ENCODE measurements at places on chromosomes 1 and 21.

- DNase-seq: peak; percentile 48
Observed at GRCh38 chr1:62294261-62294660, 25.0 kb downstream of the KANK4 start.

- no peak for DNase-seq
Observed at GRCh38 chr1:108595507-108595906, 35.6 kb downstream of the EEIG2 start.

- no peak for DNase-seq
Observed at GRCh38 chr21:22224261-22224660, 1226.1 kb downstream of the NCAM2 start.

DNA sequence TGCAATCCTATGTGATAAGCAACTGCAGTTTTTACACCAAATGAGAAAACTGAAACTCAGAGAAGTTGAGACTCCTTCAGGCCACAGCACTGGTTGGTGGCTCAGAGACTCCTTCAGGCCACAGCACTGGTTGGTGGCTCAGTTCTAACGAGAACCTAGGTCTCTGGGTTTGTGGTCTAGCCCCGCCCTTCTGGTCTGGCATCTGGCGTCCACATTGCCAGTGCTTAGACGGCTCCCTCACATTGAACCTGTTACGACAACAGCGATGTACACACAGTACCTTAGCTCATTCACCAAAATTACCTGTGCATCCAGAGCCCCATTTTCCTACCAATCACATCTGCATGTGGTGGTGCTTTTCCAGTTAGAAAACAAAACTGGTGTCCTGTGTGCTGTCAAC lies 66.1 kb downstream of the NID1 start:
- no peak for DNase-seq

DNA sequence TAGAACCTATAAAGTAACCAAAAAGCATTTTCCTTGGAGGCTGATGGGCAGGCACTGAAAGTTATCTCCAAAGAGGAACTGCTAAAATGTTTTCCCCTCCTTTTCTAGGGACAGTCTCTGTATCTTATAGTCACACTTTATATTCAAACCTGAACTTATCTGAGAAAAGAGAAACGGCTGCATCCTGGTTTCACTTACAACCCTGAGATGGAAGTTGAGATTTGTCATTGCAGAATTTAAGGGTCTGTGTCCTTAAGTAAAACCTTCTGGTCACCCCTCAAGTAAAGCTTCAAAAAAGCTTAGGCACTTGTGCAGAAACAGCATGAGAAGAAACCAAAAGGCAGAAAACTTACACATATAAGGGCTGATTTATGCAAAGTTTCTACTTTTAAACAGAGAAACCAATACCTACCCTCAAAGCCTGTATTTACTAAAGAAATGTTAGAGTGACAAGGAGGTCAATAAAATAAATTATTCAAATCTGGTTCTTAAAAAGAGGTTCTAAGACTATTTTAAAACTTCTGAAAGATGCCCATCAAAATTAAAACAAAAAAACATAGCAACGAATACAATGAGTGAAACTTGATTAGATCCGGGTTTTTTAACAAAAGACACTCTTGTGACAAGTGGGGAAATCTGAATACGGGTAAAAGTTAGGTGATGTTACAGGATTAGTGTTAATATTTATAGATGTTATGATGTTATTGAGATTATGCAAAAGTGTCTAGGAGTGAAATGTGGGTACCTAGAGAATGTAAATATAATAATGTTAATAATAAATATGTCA lies 9.9 kb downstream of the CD58 start:
- DNase-seq: peak; percentile 57

- no peak for DNase-seq
Observed at GRCh38 chr1:234542211-234542850, 63.4 kb upstream of the TARBP1 start.

GRCh38 chr1:21349693-21350092 lies 59.4 kb upstream of the ECE1 start:
- DNase-seq: no peak

DNA sequence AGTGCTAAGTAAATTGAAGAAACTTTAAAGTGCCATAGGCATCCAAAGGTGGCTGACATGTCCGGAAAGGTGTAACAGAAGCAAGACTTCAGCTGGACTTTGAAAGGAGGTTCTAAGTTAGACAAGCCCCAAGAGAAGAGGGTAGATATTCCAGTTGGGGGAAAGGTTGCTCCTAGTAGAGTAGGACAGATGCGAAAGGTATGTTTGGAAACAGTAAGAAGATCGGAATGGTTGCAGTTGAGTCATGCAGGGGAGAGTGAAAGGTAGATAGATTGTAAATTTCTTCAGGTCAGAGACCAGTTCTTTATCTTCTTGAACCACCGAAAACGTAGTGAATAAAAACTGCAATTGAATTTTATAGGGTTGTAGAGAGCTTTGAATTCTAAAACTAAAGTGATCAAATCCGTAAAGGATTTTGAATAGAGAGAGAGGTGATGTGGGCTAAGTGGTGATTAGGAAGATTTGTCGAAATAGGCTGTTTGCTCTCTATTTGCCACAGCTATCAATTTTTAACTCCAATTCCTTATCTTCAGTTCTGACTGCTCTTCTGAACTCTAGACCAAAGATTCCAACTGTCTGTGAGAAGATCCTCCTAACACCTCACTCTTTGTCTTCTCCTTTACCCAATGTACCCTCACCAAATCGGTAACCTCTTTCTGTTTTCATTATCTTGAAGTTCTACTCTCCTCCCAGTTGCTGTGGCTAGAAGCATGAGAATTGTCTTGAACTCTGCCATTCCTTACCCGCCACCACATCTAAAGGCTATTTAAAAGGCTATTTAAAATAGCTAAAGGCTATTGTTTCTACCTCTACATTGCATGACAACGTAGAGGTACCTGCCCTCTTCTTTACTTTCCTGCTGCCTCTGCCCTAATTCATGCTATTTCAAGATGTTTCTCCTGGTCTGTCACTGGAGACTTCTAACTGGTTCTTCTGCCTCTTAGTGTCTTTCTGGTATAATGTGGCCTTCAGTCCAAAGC lies 16.7 kb downstream of the MACF1 start:
- no peak for DNase-seq

DNA sequence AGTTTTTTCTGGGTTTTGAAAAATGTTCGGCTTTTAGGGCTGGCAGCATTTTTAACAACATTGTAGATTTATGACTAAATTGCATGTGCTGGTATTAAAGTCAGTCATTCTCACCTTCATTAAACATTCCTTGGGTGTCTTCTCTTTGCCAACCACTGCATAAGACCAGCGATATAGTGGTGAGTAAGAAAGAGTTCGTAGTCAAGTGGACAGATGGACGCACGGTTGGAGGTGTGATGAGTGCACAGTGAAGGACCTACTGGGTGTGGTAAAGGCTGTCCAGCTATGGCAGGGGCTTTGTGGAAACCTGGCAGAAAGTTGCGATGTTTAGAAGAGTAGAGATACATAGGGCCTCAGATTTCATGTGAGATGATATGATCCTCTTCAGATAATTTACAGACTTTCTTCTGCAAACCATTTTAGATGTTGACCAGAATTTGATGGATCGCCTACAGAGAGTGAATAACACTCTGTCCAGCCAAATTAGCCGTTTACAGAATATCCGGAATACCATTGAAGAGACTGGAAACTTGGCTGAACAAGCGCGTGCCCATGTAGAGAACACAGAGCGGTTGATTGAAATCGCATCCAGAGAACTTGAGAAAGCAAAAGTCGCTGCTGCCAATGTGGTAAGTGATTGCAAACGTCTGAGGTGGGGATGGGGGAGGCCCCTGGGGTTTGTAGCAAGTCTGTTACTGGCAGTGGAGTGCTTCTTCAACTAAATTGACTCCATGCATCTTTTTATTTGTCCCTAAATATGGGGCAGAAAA lies 56.0 kb upstream of the LAMC2 start:
- no peak for DNase-seq

DNA sequence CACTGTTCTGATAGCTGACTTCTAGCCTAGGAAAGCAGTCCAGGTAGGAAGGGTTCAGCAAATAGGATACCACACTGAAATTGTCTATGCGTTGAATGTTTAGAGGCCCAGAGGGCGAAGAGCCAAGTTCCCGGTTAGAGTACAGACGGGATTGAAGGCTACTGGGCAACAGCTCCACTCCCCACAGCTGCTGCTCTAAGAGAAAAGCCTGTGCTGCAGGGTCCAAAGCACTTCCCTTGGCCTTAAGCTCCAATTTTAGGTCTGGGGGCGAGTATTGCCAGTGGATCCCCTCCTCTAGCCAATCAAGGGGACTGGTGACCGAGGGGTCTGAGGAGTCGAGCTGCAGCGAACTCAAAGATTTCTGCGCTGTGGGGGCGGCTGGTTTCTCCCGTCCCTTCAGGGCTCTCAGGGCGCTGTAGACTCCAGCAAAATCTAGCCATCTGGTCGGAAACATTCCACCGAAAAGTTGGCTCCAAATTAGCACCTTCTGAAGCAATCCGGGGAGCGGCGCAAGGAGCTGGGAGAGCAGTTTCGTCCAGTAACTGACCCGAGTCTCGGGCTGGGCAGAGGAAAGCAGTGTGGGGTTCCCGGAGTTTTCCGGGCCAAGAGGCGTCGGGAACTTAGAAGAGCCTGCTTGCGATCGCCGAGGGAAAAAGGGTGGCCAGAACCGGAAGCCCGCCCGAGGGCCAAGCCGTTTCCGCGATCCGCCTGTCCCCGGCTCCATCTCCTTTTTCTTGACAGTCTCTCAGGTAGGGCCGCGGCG lies 748 bp downstream of the PPP1R15B start:
- DNase-seq: peak; percentile 62

- no peak for DNase-seq
Observed at GRCh38 chr21:33660406-33660805, 18.1 kb downstream of the ITSN1 start.

- DNase-seq: no peak
Observed at GRCh38 chr21:36759348-36760083, 60.6 kb downstream of the SIM2 start.

DNA sequence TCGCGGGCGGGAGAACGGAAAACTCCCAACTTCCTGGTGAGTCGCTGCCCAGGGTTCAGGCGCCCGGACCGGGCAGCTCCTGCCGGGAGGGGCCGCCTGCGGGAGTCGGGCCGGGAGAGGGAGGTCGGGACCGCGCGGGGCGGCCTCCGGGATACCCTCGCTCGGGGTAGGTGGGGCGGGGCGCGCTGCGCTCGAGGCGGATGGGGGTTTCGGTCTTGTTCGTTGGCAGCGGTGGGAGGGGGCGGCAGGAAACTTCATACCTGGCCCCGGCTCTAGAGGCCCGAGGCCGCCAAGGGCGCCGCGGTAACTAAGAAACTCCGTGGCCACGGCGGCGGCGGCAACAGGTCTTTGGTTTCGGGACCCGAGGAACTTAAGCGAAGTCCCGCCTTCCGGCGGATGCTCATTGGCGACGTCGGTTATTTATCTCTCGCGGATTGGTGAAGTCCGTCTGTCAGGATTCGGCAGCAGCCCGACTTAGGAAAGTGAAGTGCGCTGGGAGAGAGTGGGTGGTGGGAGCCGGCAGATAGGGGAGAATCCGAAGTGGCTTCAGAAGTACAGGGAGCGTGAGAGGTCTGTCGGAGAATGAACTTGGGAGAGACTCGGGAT lies 546 bp downstream of the NEK7 start:
- DNase-seq: peak; percentile 97

- no peak for DNase-seq
Observed at GRCh38 chr1:75067975-75068374, 66.2 kb upstream of the LHX8 start.

GRCh38 chr21:37771181-37771580 lies 145.1 kb downstream of the KCNJ6 start:
- no peak for DNase-seq

GRCh38 chr1:171219346-171220080 lies 28.8 kb upstream of the FMO1 start:
- DNase-seq: no peak

- DNase-seq: no peak
Observed at GRCh38 chr1:241598249-241598648, 41.9 kb downstream of the CHML start.

DNA sequence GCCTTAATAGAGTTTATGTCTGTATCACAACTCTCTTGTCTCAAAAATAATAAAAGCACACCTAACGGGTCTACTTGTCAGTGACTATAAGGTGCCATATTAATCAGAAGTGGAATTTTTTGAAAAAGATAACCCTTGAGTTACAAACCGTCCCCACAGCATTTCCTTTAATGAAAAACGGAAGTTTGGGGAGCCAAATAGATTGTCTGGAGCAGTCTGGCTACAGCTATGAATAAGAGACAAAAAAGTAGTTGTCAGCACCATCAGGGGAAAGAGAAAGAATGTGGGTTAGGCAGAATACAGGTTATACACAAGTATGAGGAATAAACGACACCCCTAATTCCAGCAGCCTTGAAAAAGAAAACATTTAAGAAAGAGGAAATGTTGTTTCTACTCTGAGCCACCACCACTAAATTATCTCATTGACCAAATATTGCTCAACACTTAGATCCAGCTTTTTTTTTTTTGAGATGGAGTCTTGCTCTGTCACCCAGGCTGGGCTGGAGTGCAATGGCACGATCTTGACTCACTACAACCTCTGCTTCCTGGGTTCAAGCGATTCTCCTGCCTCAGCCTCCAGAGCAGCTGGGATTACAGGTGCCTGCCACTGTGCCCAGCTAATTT lies 29.4 kb upstream of the USP24 start:
- peak; percentile 86 for DNase-seq

GRCh38 chr1:44225761-44226160 lies 12.5 kb downstream of the DMAP1 start:
- DNase-seq: no peak

DNA sequence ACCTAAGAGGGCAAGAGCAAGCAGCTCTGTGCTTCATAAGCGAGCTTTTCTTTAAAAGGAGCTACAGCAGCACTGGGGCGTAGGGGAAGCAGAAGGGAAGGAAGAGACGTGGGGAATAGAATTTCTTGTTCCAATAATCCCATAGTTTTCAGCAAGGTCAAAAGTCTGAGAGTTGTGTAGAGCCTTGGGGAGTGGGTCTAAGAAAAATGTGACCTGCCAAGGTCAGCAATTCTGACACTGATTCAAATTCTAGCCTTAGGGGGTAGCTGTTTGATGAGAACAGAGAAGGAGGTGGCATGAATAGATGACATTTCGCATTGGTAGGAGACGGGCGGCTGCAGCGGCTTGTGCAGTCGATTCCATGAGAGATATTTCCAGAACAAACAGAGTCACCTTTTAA lies 22.4 kb downstream of the PRRX1 start:
- DNase-seq: no peak

GRCh38 chr1:117919376-117919775 lies 10.0 kb downstream of the GDAP2 start:
- no peak for DNase-seq

DNA sequence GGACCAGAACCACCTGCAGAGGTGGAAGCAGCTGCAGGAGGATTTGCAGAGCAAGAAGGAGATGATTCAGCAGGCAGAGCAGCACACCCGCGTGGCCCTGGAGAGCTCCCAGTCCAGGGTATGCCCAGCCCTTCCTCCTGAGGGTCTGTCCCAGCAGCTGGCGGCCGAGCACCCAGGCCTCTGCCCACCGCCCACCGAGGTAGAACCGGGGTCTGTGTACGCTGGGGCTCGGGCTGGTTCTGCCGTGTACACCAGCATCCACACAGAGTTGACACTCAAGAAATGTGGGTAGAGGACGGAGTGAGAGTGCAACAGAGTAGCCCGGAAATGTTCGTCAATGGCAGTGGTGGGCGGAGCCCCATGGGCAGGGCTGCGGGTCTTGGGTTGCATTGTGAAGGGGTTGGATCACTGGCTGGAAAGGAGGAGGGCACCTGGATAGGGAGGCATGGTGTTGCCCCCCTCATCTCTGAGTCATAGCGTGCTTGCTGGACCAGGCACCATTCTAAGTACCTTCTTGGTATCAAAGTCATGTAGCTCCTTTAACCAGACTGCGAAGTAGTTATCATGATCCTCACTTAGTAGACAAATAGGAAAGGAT lies 5.1 kb upstream of the SMIM1 start:
- no peak for DNase-seq

Measured in suppressor macrophage treated with lipopolysaccharide for 1 hour (primary cell).